BJ (cell line): ENCODE measurements at places on chromosomes 12 and 14.

GRCh38 chr14:50790589-50790988 is 40.4 kb downstream of the NIN start:
- DNase-seq: no peak

DNA sequence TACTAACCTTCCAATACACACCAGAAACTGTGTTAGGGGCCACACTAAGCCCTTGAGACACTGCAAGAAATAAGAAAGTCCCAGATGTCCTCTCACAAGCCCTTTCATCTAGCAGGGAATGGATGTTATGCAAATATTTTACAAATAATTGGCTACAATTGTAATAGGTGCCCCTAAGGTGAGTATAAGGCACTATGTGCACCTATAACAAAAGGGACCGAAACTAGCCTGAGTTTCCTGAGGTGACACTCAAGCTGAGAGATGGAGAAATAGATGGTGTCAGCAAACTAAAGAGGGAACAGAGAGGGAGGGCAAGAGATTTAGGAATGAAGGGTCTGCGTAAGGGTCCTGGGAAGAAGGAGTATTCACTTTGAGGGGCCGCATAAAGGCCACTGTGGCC is 212.6 kb downstream of the TTC8 start:
- no peak for DNase-seq

GRCh38 chr12:95083471-95083870 is 10.1 kb upstream of the NR2C1 start:
- no peak for DNase-seq

GRCh38 chr12:131399000-131399399 is 311.9 kb upstream of the SFSWAP start:
- DNase-seq: no peak

DNA sequence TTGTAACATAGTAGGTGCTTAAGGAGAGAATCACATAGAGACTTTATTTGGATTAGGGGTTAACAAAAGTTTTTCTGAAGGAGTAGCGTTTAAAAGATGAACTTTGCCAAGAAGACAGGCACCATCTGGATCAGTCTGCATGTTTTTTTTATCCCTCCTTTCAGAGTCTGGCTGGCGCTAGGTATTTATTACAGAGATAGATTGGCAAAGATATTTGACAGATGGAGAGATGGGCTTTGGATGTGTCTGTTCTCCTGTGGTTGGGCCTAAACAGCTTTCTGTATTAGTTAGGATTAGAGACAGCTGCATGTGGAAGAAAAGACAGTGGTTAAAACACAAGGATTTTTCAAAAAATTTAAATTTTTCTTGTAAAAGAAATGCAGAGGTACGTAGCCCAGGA is 133.9 kb downstream of the C12orf75 start:
- no peak for DNase-seq

- DNase-seq: no peak
Observed at GRCh38 chr12:68585966-68586365, 24.7 kb upstream of the RAP1B start.

- DNase-seq: no peak
Observed at GRCh38 chr12:904010-904414, 45.5 kb downstream of the RAD52 start.

GRCh38 chr12:5407034-5407856 is 24.7 kb upstream of the NTF3 start:
- DNase-seq: no peak

DNA sequence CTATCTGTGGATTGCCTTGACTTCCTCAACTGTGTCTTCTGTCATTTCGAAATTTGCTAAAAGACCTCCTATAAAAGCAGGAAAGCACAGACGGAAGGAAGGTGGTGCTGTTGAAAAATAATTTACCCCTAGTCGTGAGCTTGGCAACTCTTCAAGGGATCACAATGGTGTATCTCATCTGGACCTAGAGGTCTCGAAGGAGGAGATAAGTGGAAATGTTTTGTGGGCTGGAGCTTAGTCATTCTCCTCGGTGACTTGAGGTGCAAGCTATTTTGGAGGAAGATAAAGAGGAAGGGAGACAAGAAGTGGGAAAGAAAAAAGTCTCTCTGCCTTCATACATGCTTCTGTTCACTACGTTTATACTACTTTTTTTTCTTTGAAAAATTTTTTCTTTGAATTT is 89.9 kb downstream of the FLRT2 start:
- DNase-seq: no peak

DNA sequence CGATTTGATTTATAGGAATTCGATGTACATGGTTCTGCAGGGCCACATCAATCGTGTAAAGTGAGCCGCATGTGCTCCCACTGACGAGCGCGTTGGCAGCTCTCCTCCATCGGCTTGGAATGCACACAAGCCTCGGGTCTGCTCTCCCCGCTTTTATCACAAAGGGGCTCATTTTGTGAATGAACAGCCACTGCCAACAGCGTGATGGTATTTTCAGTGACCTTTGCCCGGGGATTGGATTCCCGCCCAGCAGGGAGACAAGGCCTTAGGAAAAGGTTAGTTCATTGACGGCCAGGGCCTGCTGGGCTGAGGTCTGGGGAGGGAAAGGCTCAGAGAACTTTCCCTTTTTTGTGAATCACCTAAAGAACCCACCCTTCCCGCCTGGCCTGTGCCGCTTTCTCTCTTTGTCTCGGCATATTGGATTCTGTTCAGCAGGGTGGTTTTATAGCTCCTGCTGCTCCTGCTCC is 232.1 kb downstream of the MSRB3 start:
- DNase-seq: no peak

GRCh38 chr12:3527181-3527580 is 36.2 kb downstream of the PRMT8 start:
- DNase-seq: peak; percentile 9

DNA sequence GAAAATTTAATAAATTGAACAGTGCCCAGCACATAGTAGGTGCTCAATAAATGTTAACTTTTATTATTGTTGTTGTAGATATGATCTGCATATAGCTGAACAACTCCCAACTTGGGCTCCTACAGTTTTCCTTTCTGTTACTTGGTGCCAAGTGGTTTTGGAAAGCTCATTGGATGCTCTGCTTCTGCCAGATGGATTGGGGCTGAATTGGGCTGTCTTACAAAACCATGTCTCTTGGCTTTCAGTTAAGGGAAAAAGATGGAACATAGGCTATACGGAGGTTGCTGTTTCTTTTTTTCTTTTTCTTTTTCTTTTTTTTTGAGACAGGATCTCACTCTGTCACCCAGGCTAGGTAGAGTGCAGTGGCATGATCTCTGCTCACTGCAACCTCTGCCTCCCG is 140.7 kb upstream of the PWP1 start:
- no peak for DNase-seq

DNA sequence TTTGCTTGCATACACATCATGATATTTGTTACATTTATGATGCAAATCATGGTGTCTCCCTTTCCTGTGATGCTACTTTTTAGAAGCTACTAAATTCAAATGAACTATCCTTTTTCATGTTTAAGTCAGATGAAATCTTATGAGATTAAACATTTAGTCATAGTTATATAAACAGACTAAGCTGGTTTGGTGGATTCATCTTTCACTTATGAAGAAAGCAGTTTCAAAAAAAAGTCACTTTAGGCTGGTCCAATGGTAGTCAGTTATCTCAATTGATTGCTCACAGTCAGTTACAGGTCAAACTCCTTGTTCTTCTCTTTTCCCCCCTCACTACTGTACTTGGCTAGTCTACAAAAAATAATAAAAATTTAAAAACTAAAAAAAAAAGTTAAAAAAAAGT is 19.7 kb downstream of the SYCP3 start:
- DNase-seq: no peak

- no peak for DNase-seq
Observed at GRCh38 chr12:2318286-2318685, 265.5 kb downstream of the CACNA1C start.

DNA sequence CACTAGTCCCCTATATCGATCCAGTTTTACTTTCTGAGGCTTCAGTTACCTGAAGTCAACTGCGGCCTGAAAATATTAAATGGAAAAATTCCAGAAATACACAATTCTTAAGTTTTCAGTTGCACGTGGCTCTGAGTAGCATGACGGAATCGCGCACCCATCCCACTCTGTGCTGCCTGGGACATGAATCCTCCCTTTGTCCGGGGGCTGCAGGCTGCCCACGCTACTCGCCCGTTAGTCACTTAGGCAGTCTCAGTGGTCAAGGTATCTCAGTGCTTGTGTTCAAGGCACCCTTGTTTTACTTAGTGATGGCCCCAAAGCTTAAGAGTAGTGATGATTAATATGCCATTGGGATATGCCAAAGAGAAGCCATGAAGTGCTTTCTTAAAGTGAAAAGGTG is 46.6 kb downstream of the LGMN start:
- DNase-seq: no peak

GRCh38 chr12:638953-639557 is 24.2 kb downstream of the NINJ2 start:
- DNase-seq: no peak

- DNase-seq: no peak
Observed at GRCh38 chr14:104978746-104979691, 845 bp upstream of the AHNAK2 start.

GRCh38 chr12:26156201-26156871 is 31.5 kb upstream of the BHLHE41 start:
- DNase-seq: no peak

GRCh38 chr12:14723763-14724162 is 27.4 kb upstream of the GUCY2C start:
- no peak for DNase-seq

DNA sequence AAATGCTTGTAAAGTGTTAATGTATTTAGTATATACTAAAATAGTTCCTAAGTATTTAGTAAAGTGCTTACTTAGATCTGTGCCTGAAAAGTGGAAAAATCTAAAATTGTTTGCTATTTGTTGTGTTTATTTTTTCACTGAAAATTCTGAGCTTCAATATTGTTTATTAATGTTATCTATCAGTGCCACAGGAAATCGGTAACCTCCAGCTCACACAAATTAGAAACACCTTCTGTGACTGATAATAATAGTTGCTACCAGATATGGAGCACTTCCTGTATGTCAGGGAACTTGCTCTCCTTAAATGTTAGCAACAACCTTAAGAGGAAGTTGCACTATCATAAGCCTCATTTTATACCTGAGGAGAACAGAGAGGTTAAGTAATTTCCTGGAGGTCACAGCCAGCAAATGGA is 723 bp upstream of the LRP10 start:
- no peak for DNase-seq

DNA sequence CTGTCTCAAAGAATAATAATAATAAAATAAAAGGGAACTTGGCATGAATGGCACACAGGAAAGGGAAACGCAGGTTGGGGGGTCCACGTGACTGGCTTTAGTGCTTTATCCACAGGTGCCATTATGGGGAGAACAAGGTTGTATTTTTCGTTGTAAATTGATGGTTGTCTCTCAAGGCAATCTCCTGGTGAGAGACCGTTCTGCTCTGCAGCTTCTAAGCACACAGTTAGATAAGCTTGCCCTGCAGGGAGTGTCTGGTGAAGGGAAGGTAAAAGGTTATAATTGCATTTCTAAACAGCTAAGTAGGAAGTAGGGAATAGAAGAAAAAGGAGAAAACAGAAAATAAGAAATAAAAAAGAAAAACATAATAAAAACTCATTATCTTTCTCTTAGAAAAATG is 69.1 kb upstream of the CPSF6 start:
- DNase-seq: no peak
